ENCODE measurements at places on chromosomes 3 and 15.
A peak's percentile ranks its signal among the peaks of the same experiment; 100 is the strongest.

DNA sequence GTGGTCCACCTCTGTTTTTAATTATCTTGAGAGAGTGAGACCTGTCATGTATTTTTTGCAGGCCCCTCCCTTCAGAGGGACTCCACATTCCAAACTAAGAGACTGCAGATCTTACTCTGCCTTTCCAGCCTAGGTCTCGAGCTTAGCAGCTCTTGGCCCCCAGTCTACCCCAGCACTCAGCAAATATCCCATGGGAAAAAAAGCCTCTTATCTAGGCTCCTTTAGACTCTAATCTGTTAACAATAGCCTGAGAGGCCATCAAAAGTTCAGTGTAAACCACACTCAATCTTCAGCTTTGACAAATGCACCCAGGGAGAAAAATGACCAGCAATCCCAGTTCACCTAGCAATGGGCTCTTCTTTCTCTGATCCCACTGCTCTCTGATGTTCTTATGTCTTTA lies 8.6 kb upstream of the BLM start:
- DNase-seq: no peak

GRCh38 chr3:4754180-4755086 lies 224.8 kb upstream of the BHLHE40 start:
- no peak for DNase-seq

- no peak for DNase-seq
Observed at GRCh38 chr3:17144665-17144993, 259.9 kb downstream of the PLCL2 start.

GRCh38 chr3:138949002-138949418 lies 2.0 kb downstream of the FOXL2NB start:
- DNase-seq: no peak

GRCh38 chr3:70811880-70812279 lies 499.4 kb upstream of the MDFIC2 start:
- no peak for DNase-seq

DNA sequence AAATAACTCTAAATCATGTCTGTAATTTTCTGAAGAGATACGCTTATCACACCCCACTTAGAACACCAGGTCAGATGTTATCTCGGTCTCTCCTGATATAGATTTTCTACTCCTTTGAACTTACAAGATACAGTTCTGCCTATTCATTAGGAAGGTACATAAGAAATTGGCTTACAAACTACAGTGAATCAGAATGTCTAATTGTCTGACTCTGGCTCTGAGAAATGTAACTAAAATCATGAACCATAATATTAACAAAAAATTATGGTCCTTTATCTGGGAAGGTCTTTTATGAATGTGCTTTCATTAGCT lies 235.2 kb downstream of the SUCLG2 start:
- no peak for DNase-seq

GRCh38 chr15:56608993-56609392 lies 124.3 kb downstream of the ZNF280D start:
- DNase-seq: no peak

DNA sequence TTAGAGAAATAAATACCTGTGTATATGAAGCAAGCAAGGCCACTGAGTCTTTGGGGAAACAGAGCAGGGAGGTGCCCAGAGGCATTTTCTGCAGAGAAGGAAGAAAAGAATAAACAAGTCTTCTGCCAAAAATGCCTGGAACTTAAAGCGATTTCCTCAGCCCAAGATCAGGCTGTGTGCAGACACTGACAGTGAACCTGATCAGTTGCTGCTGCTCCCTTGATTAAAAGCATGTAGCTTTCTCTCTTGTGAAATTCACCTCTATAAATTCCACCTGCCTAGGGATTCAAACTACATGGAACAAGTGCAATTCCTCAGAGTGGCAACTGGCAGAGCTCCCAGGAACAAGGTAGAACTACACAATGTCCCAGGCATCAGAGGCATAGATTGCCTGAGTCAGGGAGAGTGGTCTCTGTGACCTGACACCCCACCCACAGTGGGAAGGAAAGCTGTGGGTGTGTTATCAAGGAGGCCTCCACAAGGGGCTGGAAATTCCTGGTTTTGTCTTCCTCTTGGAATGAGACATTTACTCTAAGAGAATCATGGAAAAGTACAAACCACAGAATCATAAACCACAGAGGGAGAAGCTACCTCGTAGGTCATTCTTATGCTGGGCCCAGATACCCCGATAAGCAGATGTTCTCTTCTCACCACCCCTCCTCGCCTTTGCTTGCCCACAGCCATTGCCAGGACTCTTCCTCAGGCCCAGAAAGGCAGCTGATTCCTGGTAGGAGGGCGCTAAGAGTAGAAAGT lies 1.8 kb upstream of the ZBTB38 start:
- no peak for DNase-seq

DNA sequence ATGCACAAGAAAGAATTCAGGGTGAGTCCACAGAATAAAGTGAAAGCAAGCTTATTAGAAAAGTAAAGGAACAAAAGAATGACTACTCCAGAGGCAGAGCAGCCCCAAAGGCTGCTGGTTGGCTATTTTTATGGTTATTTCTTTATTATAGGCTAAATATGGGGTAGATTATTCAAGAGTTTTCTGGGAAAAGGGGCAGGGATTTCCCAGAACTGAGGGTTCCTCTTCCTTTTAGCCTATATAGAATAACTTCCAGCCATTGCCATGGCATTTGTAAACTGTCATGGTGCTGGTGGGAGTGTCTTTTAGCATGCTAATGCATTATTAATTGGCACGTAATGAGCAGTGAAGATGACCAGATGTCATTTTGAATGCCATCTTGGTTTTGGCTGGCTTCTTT lies 13.6 kb downstream of the GLDN start:
- no peak for DNase-seq

GRCh38 chr3:6220447-6220846 lies 640.5 kb upstream of the GRM7 start:
- no peak for DNase-seq

- no peak for DNase-seq
Observed at GRCh38 chr3:65955792-65956477, 82.8 kb downstream of the MAGI1 start.

- peak; percentile 63 for DNase-seq
Observed at GRCh38 chr15:41936649-41937567, 35.4 kb downstream of the EHD4 start.

GRCh38 chr15:52925130-52925529 lies 135.0 kb upstream of the ONECUT1 start:
- DNase-seq: no peak

- DNase-seq: no peak
Observed at GRCh38 chr3:157530637-157531300, 27.6 kb upstream of the VEPH1 start.
